ENCODE measurements at places on chromosomes 1 and 21. TPM values are rescaled to one million over a fixed set of nuclear protein-coding genes. Genes with fewer than 3 reads are reported as not detected.

The PODN gene
- total RNA-seq: not detected

The HOOK1 gene
- 2.3 TPM for total RNA-seq

The SH3D21 gene
- total RNA-seq: 11.0 TPM

The HSD3B1 gene
- total RNA-seq: not detected

The NCF2 gene
- 9.8 TPM for total RNA-seq
